ENCODE measurements at places on chromosomes 16 and 17.

DNA sequence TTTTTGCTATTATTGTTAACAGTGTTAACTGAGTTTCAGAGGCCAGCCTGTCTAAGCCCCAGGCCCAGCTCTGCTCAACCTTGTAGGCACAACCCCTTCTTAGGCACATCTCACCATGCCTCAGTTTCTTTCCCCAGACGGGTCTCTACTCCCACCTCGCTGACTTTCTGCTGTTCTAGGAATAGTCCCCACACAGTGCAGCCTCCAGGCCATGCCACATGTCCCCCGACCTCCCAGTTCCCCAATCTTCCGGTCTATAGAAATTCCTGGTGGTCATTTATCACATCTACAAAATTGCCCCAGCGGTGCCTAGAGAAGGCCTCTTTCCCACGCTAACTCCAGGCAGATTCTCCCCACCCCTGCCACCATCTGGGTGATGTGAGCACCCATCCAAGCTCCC lies 34.8 kb downstream of the ADGRG5 start:
- no peak for DNase-seq

GRCh38 chr17:44312396-44313104 lies 4.1 kb downstream of the RUNDC3A start:
- no peak for DNase-seq

DNA sequence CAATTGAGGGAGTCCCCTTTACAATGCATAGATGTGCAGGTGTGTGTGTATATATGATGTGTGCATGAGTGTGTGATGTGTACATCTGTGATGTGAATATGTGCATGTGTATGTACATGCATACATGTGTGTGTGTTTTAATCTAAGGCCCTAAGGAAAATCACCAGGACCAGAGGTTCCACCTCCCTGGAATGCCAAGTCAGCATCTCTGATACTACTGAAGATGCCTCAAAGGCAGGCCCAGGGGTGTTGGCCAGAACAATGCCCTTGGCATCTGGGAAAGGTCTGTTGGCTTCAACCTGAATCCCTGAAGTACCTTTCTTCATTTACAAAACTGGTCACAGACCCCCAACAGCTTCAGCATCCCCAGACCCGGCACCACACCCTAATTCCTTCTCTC lies 129.5 kb downstream of the CDYL2 start:
- no peak for DNase-seq

DNA sequence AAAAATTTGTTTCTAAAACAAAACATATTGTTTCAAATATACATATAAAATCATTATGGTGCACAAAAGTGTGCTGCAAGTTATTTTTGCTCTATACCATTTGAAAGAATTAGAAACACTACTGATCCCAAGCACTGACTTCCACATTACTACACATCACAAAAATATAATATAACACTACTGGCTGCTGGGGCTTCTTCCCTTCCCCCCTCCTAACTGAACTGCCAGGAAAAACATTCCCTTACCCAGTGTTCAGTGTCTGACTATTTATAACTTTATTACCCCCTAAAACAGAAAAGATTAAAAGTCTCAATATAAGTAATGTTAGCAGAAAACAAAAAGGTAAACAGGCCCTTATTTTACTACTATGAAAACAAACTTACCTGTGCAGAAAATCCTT lies 36.9 kb downstream of the GPATCH8 start:
- DNase-seq = no peak

GRCh38 chr17:4152471-4152870 lies 9.5 kb downstream of the CYB5D2 start:
- no peak for DNase-seq

- DNase-seq = no peak
Observed at GRCh38 chr16:55905651-55906050, 30.5 kb upstream of the CES5A start.

DNA sequence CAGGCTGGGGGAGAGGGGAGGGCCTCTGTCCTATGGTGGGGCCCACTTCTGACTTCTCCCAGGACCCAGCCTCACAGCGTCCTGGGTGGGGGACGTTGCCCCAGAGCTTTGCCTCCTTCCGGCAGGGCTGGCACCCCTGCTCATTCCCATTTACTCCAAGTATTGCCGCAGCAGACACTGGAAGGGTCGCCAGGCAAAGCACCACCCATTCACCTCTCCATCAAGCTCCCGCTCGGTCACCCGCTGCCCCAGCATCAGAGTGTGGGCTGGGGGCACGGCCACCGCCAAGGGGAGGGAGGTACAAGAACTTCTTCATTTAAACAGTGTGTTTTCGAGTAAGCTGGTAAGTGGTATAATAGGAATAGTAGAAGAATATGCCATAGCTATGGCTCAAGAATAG lies 52.8 kb upstream of the GNG13 start:
- DNase-seq = no peak

DNA sequence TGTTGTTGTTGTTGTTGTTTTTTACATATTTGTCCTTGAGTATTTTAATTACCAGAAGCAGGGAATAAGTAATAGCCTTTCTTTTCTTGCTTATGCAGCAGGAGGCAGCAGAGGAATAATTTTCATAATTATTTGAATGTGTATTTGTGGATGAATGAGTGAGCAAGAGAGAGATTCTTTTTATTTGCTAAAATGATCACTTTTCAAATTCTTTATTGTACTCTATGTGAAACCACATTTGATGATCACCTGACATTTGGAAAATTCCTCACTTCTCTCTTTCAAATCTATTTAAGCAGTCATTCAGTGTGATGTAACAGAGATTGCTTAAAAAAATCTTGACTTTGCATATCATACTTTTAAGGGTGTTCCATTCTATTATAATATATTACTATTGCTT lies 223.6 kb downstream of the BCAS3 start:
- DNase-seq = no peak

Data from stimulated activated CD4-positive, alpha-beta T cell treated with anti-CD3 and anti-CD28 coated beads, Interleukin-4, amount 100 ng/mL, for 24 hours (primary cell).